ENCODE measurements at places on chromosomes 4 and X. TPM values are rescaled to one million over a fixed set of nuclear protein-coding genes. Genes with fewer than 3 reads are reported as not detected.

The ZNF732 gene
- total RNA-seq: not detected

The EDA gene
- total RNA-seq: 6.8 TPM

GRCh38 chr4:15691346-15692135, 9.9 kb downstream of the FAM200B start:
- peak; percentile 23 for DNase-seq

The REPS2 gene
- 1.2 TPM for total RNA-seq

The NDNF gene
- 4.2 TPM for total RNA-seq

All from neural progenitor cell (in vitro differentiated cells).